Activated CD4-positive, alpha-beta T cell treated with anti-CD3 and anti-CD28 coated beads, Interleukin-2, amount 50 U/mL, for 4 hours (primary cell): ENCODE measurements at places on chromosomes 5 and 9.
A peak's percentile ranks its signal among the peaks of the same experiment; 100 is the strongest.

GRCh38 chr9:91536211-91536691 is 112.6 kb upstream of the NFIL3 start:
- no peak for DNase-seq

- no peak for DNase-seq
Measured at GRCh38 chr5:115735108-115735998, 81.1 kb downstream of the CDO1 start.

DNA sequence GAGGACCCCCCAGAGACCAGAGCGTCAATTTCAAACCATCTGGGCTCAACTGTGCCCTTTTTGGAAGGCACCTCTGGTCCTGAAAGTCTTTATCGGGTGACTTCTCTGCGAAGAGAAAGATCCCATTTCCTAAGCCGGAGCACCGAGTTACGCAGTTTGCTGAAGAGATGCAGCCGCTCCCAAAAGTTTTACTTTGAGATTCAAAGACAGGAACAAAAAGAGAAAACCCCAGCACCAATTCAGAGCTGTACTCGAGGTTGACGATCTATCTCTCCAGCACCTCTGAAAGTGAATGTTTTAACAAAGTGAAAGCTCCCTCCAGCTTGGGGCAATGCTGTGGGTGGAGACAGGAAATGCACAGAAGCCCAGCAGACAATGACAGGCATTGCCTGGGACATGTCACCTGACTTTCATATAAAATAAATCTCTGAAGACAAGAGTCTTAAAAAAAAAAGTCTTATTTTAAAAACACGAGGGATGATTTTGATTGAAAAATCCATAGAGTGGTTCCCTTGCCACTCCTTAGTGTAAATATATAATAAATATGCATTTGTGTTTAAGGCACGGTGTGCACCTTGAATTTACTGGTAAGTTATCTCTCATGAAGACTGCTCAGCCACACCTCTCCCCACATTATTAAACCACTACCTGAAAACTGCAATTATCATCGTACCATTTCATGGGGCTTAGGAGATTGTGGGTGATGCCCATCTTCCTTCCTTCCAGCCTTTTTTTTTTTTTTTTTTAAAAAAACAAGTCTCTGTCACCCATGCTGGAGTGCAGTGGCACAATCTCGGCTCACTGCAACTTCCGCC is 79.9 kb downstream of the FNBP1 start:
- peak; percentile 63 for DNase-seq

DNA sequence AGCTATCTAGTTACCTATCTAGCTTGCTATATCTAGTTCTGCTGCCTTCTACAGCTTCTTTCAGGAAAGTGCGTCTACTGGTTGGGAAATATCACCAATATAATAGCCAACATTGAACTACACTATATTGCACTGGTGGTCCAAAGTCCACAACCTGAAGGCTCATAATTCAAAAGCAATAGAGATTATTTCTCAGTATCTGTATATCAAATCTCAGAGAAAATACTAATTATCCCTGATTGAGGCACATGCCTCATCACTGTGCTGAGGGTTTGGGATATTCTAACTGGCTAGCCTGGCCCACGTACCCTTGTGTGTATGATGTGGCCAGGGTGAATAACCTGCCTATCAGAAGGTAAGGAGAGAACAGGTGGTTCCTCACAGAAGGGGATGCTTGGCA is 53.8 kb downstream of the SH3RF2 start:
- DNase-seq, result no peak

GRCh38 chr5:178353461-178353860 is 120.9 kb upstream of the PHYKPL start:
- DNase-seq, result no peak

DNA sequence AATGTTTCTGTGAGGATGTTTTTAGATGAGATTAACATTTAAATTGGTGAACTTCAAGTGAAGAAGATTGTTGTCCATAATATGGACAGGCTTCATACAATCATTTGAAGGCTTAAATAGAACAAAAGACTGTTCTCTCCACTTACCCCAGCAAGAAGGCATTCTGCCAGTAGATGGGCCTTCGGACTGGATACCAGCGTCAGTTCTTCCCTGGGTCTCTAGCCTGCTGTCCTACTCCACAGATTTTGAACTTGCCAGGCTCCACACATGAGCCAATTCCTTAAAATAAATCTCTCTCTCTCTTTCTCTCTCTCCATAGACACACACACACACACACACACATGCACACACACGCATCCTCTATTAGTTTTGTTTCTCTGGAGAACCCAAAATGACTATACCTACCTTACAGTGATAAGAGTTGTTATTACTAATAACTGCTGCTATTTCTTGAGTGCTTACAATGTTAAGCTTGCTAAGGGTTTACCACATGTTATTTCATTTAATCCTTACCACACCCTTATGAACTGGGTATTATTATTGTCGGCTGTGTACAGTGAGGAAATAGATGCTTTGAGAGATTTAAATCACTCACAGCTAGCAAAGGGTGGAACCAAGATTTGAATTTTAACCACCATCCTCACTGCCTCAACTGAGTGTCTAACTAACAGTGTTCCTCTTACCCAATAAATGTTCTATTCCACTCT is 19.8 kb upstream of the IQGAP2 start:
- DNase-seq, result no peak

DNA sequence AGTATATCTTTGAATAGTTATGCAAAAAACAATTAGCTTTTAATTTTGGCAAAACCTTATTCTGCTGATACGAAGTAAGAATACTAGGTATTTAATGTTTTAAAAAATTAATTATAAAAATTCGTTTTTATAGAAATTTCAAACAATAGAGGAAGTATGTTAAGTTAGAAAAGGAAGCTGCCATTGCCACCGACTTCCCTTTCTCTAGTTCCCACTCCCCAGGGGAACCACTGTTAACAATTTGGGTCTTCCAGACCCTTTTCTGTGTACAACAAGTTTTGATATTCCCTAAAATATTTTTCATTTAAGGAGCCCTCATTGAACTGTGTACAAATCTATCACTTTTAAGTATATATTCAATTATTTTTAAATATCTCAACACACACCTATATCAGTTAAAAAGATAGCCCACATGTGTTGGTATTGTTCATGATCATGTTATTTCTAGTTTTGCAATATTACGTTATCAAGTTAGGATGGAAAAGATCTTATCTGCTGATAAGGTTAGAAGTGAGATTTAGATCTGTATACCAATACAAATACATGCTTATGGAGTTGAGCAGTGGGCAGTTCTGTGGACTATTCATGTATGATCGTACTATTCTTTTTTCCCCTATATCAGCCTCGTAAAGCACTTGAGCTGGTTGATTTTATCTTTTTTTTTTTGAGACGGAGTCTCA is 25.9 kb downstream of the NDFIP1 start:
- DNase-seq, result no peak

DNA sequence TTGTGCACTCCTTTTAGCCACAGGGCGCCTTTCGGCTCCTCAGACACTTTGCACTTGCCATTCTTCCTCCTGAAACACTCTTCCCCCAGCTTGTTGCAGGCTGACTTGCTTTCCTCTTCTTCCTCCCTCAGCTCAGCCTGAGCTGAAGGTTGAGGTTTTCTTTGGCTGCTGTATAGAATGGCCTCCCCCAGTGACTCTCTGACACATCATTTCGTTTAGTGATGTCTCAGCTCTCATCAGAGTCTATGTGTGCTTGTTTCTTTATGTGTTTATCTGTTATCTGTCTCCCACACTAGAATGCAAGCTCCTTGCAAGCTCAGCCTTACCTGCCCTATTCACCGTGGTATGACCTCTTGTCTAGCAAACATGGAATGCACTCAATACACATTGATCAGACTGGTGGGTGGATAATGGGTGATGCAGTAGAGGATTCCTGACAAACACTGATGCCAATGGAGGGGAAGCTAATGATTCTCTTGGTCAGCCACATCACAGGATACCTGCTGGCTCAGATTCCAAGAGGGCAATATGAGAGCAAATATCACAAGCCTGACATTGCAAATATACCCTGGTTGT is 112.9 kb upstream of the STC2 start:
- no peak for DNase-seq

DNA sequence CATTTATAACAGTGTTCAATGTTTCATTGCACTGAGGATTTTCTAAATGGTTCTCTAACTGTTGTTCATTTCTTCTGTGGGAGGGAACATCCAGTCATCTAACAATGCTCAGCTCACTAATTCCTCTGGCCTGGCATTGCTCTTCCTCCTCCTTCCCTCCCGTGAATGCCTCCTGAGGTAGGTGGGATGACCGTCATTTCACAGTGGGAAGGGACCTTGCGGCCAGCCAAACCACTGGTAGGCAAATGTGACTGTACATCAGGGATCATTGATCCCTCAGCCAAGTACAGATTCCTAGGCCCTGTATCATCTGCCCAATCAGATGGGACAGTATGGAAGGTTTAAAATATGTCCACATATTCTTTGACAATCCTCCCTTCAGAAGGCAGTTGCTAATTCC is 23.7 kb upstream of the VDAC1 start:
- no peak for DNase-seq

GRCh38 chr5:91156242-91156641 is 226.9 kb downstream of the ARRDC3 start:
- DNase-seq, result no peak

DNA sequence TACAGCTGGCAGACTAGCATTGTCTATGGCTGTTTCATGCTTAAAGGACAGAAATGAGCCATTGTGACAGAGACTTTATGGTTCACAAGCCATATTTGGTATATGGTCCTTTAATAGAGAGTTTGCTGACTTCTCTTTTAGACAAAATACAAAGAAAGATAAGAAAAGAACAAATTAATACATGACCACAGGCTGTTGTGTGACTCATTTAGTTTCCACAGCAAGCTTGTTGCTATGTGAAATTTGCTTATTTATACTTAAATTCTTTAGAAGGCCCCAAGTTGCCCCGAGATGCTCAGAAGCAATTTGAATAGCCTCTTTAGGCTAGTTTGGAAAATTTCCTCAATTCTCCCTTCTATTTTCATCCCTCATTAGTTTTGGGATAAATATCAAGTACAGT is 315.3 kb upstream of the RPS23 start:
- DNase-seq, result no peak

DNA sequence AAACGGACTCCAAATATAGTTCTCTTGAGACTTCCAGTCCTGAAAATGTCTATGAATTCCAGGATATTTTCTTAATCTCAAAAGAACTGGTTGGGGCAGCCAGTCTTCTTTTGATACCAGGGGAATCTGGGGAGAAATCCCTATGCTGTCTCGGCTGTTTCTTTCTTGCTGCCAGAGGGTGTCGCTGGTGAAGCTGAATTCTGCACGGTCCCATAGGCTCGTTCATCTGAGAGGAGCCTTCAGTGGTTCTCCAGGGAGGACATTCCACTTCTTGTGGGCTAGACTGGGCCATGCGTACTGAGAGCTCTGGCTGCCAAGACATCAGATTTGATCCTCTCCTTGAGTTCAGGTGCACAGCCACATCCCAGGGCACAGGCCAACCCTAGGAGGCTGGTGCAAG is 155.0 kb upstream of the CLINT1 start:
- DNase-seq, result no peak

DNA sequence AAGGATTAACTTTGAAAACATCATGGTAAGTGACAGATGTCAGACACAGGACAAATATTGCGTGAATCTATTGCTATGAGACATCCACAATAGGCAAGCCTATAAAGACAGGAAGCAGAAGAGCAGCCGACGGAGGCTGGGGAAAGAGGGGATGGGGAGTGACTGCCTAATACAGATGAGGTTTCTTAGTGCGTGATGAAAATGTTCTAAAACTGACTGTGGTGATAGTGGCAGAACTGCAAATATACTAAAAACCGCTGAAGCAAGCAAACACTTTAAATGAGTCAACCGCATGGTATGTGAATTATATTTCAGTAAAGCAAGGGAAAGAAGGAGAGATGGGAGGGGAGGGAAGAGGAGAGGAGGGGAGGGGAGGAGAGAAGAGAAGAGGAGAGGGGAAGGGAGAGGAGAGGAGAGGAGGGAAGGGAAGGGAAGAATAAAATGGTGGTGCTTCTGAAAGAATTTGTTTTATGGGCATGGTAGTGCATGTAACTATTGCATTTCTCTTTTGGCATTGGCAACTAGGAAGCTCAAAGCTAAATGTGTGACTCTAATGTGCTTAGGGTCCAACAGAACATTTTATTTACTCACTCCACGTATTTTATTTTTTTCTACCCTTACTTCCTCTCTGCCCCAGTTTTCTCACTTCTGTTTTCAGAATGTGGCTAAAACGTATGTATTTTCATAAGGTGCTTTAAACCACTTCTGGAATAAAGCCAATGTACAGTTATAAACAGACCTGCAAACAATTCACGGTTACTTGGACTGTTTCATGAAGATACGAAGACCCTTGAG is 21.3 kb downstream of the AKNA start:
- DNase-seq, result no peak

- no peak for DNase-seq
Measured at GRCh38 chr9:136268735-136269134, 23.1 kb upstream of the QSOX2 start.

DNA sequence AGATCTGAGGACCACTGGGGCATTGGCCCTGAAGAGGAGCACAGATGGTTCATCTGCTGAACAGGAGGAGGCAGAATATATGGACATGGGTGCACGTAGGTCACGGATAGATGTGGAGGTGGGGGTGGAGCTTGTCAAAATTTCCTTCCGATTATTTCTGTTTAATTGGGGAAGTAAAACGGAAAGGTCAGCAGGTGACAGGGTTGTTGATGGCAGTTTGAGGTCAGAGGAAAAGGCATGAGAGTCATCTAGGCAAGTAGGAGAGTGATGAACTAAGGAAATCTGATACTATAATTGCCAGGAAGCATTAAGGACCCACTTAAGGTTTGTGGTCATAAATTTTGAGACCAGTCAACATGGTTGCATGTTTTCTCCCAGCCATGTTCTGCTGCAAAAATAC is 8.4 kb upstream of the FAM81B start:
- no peak for DNase-seq

GRCh38 chr9:127567035-127567729 is 44.9 kb upstream of the STXBP1 start:
- no peak for DNase-seq

DNA sequence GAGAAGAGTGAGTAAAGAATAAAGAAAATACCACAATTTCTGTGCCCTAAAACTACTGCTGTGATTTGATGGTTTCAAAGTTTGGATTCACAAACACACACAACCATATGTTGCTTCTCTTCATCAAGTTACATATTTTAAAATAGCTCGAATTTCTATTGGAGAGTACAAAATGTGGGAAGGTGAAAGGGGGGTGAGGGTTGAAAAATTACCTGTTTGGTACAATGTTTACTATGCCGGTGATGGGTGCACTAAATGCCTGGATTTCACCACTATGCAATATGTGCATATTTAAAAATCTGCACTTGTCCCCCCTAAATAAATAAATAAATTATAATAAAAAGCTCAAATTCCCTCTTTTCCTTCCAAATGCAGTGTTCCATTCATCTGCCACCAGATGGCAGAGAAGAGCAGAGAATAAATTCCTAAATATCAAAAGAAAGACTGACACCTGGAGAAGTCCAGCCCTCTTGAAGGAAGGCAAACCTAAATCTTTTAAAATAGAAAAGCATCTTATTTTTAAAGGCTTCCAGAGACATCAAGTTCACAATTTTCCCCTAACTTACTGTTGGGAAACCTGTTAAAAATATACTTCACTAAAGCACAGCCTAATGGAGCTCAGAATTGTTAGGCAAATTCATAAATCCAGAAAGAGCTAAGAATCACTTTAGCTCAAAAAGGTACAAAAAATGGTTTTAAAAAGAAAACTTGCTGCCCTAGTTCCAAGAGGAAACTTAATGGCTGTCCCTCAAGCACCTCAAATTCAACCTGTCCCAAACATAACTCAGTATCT is 24.8 kb upstream of the HNRNPA0 start:
- DNase-seq, result no peak

GRCh38 chr9:116693233-116693731 is 6.2 kb downstream of the TRIM32 start:
- DNase-seq, result no peak
